ENCODE measurements at places on chromosomes 12 and 14.

GRCh38 chr12:7150356-7150755 lies 20.2 kb downstream of the CLSTN3 start:
- DNase-seq, result no peak

DNA sequence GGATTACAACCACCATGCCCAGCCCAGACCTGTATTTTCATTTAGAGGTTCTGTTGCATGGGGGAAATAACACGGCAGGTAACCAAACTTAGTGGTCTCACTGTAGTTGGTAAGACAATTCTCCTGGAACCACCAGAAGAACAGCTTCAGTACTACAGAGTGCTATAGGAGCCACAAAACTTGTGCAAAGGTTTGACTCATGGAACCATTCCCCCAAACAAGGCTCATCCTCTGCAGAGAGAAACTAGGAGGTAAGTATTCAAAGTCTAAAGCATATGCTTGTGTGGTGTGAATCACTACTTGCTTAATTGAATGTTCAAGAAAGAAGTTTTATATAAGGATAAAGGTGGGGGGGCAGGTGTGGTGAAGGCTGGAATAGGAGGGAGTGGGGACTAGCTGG lies 58.7 kb downstream of the GNS start:
- DNase-seq, result no peak

DNA sequence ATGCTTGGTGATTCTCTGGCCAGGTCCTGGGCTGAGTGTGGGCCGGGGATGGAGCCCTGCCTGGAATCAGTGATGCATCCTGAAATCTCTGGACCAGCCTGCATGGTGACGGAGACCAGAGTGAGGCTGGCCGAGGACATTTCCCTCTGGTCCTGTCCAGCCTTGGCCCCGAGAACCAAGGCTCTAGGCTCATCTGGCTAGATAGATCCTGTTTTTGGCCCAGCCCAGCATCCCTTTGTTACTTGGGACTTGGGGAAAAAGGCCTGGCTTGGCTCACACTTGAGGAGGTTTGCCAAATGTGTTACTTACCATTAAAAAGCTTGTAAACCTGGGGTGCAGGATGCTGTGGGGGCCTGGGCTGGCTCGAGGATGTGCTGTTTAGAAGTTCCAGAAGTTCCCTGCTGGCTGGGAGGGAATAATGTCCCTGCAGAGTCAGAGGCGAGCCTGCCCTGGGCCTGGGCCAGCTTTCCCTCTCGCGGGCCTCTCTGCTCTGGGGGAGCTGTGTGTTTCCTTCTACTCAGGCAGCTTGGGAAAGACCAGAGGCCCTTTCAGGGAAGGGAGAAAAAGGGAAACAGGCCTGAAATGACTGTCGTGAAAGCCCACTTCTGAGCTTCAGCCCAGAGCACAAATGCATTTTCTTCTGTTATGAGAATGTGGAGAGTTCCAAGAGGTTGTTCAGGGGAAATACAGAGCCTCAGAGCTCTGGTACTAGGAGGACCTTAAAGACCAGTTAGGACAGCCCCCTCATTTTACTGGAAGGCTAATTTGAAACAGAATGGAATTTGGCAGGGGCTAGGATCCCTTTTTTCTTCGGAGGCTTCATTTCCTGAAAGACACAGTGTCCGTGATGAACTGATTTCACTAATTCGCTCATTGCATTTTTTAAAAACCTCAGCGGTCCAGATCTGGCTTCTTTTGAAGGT lies 47.2 kb upstream of the CTDSP2 start:
- peak; percentile 96 for DNase-seq

DNA sequence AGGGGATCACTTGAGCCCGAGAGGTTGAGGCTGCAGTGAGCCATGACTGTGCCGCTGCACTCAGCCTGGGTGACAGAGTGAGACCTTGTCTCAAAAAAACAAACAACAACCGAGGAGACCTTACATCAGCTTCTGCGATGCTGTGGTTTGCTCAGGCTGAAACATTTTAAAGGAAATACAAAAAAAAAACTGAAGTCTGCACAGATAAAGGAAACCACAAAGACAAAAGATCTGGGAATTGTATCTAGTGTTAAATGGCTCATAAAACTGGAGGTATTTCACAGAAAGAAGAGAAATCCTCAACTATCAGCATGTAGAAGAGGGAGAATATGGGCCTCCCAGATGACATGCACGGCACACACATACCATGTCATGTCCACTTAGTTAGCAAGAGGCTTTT lies 60.3 kb upstream of the VPS33A start:
- DNase-seq, result no peak

- DNase-seq, result no peak
These were observed 61.2 kb downstream of the NOC4L start for GRCh38 chr12:132205271-132206045.

- no peak for DNase-seq
These were observed 13.2 kb downstream of the CPNE8 start for GRCh38 chr12:38892087-38892786.

GRCh38 chr12:12800406-12801180 lies 12.6 kb upstream of the DDX47 start:
- DNase-seq, result peak; percentile 79

DNA sequence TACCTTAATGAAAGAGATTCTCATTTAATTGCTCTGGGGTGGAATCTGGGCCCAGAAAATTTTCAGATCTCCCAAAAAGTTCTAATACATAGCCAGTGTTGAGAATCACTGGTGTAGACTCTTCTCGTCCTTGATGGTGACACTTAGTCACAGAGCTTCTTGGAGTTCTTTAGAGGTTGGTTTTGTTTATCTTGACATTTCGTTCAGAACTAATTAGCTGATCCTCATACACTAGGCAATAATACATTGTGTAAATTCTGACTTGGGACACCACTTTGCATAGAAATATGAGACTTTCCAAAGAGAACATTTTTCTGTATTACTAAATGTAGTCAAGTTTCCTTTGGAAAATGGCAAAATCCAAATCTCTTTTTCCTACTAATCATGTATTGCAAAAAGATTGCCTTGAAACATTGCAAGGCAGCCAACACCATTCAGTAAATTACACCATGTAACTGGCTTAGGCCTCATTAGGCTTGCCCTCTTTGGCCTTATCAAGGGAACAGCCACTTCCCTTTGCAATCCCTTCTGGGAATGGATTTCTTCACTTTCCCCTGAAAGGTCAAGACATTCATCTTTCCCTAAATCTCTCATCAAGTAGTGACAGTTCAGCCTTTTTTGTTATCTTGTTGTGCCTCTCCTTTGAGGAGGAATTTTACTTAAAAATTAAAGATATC lies 102.2 kb downstream of the PAH start:
- DNase-seq, result no peak

- no peak for DNase-seq
These were observed 184.2 kb upstream of the DIO3 start for GRCh38 chr14:101377069-101377468.

GRCh38 chr14:20219033-20219432 lies 4.5 kb upstream of the OR11H6 start:
- DNase-seq, result no peak

DNA sequence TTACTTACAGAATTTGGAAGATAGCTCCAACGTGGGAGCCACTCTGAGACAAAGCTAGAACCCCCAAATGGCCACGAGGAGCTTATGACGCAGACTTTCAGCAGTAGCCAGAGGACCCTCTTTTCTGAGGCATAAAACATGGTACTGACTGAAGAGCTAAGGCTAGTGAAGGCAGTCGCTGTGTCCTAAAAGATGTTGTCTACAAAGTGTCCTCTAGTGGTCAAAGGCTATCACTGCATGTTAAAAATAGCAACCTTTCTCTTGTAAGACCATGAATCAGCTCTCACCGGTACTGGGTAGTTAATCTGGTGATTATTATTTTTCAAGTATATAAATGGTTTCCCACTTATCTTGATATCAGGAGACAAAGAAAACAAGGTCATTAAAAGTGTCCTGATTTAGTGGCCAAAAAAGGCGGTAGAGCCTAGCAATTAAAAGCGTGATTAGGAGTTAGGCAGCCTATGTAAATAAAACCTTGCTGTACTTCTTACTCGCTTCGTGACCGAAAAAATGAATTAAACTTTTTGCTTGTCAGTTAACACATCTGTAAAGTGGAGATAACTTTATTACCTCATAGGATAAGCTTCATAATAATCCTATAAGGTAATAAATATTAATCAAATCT lies 47.0 kb upstream of the LGR5 start:
- DNase-seq, result peak; percentile 75
